Effector CD8-positive, alpha-beta T cell (primary cell): ENCODE measurements at places on chromosomes 11 and 22.

- DNase-seq, result no peak
Measured at GRCh38 chr11:85385111-85385510, 242.0 kb downstream of the DLG2 start.

- DNase-seq, result no peak
Measured at GRCh38 chr11:10387206-10388083, 67.6 kb upstream of the AMPD3 start.

DNA sequence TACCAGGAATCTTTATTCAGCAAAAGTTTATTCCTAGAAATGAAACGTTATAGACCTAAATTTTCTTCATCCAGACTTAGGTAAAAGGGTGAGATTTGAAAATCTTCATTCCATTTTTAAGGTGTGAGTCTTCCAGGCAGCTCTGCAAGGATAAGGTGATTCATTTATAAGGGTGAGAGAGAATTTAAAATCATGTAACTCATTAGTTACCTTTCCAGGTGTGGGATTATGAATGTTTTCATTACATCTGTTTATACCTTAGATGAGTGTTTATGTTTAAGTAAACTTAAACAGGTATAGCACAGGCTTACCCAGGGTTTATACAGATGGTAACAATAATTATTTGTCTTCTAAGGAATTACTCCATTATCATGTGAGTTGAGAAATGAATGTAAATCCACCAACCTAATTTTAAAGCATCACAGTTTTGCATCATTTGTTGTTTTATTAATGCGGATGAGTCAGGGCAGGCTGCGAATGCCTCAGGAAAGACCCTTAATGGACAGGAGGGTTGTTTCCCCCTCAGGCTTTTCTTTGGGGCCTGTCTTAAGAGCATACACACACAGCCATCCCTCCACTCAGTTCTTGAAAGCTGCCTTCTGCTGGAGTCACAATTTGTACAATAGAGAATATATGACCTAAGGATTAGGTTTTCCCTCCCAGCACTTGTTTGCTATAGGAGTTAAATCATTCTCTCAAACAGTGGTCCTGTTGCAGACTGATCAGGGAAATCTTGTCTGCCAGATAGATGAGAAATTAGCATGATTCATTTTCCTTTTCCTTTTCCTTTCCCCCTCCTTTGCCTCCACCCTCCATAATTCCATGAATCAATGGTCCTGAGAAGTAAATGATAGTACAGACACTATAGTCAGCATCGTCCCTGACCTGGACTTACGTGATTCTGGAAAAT, 3.0 kb downstream of the PRSS23 start:
- no peak for DNase-seq

DNA sequence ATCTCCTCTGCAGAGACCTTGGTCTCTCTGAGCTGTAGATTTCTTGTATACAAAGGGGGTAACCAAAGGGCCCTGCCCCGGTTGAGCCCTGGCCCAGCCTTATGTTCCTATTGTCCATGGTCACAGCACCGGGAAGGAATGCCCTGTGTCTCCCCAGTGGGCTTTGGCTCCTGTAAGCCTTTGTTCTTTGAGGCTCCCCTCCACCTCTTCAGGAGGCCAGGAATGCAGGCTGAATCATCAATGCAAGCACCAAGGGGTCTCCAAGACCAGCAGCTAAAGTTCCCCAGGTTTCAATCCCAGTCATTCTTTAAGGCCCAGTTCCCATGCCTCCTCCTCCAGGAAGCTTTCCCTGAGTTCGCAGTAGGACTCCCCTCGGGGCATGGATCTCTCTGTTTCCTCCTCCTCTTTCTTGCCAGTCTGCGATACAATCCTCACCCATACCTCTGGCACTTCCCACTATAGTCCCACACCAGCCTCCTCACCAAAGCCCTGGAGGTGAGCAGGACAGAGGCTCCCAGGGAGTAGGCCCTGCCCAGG, 29.2 kb upstream of the KLHL35 start:
- DNase-seq, result no peak

DNA sequence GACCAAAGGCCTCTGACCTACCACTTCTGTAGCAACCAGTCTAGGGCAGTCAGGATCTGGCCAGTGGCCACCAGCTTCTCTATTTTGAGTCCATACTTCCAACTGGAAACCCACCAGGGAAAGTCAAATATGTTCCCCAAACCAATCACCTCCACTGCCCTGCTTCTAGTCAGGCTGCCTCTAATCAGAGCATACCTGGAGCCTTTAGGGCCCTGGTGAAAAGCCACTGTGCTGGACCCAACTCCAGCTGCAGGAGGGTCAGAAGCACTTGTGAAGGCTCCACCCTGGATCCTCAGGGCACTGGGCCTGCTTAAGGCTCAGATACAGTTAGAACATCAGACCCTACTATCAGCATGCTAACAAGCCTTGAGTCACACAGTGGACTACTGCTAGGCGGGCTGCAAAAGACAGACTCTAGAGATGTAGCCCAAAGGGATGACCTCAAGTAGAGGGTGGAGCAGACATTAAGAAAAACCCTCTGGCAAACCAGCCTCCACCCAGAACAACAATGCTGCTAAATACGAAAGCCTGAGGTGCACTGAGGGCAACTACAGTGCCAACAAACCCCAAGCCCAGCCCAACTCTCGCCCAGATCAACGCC, 69.2 kb downstream of the DGCR2 start:
- no peak for DNase-seq

GRCh38 chr22:41377846-41378245, 3.9 kb upstream of the TEF start:
- DNase-seq, result no peak

- DNase-seq, result no peak
Measured at GRCh38 chr11:43268786-43269185, 43.0 kb upstream of the API5 start.

DNA sequence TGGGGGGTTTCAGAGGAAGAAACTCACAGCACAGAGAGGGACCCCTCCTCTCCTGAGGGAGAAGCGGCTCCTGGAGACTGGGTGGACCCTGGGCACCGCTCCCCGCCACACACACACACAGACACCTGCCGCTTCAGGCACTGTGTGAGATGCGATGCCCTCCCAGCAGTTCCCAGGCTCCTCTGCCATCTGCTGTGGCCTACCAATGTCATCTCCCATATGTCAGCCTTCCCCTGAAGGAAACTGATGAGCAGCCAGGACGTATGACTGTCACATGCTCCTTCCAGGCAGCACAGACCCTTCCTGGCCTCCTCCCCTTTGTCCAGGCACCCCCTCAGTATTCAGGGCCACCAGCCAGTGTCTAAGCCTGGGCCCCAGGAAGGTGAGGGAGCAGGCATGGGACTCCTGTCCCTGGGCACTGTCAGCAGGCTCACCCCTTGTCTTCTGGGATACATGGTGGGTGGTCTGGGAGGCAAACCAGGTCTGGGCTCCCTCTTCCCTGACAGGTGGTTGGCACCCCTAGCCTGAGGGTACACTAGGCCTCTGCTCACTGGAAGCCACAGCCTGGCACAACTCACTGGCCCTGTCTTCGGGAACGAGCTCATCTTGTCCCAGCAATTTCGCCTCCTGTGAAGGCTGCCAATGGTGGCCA, 11.8 kb upstream of the BCR start:
- no peak for DNase-seq

- no peak for DNase-seq
Measured at GRCh38 chr11:32894149-32894827, 1.7 kb downstream of the QSER1 start.
